ENCODE measurements at places on chromosomes 3 and 15. TPM values are rescaled to one million over a fixed set of nuclear protein-coding genes. Genes with fewer than 3 reads are reported as not detected.

Gene CX3CR1
- not detected for polyA plus RNA-seq

Gene PLA2G4D
- polyA plus RNA-seq, result 0.21 TPM

Gene CYP1A1
- polyA plus RNA-seq, result 8.0 TPM

Gene GPR62
- not detected for polyA plus RNA-seq

Gene CHP1
- polyA plus RNA-seq, result 43.4 TPM

Gene GPR149
- polyA plus RNA-seq, result not detected

Gene RLBP1
- 0.22 TPM for polyA plus RNA-seq

Gene GOLGA8Q
- polyA plus RNA-seq, result 0.09 TPM

Gene CCR9
- not detected for polyA plus RNA-seq

Gene DNAJA4
- polyA plus RNA-seq, result not detected

Gene A4GNT
- polyA plus RNA-seq, result not detected

Gene QTRT2
- polyA plus RNA-seq, result 7.1 TPM

Gene DCP1A
- polyA plus RNA-seq, result 38.1 TPM

Gene SLC9C1
- not detected for polyA plus RNA-seq

Gene OR4M2
- polyA plus RNA-seq, result not detected

Gene ABI3BP
- not detected for polyA plus RNA-seq

Gene TM6SF1
- not detected for polyA plus RNA-seq

Gene IMPG2
- 0.03 TPM for polyA plus RNA-seq

Gene HRH1
- polyA plus RNA-seq, result not detected

Gene AMT
- polyA plus RNA-seq, result 59.0 TPM

Gene ACKR2
- polyA plus RNA-seq, result 2.6 TPM

Gene CHRM5
- polyA plus RNA-seq, result not detected

Gene TRPM1
- polyA plus RNA-seq, result not detected

Gene OSBPL10
- 19.5 TPM for polyA plus RNA-seq

Gene LRRC31
- polyA plus RNA-seq, result not detected

Gene ANKRD34C
- not detected for polyA plus RNA-seq

Gene CYP1A2
- 0.09 TPM for polyA plus RNA-seq

Gene FBXO40
- not detected for polyA plus RNA-seq

Gene EID1
- 2.2 TPM for polyA plus RNA-seq

Gene GP9
- polyA plus RNA-seq, result not detected

Gene SKOR1
- polyA plus RNA-seq, result 0.11 TPM

Gene KATNBL1
- polyA plus RNA-seq, result 19.3 TPM

Gene LARP6
- polyA plus RNA-seq, result 9.7 TPM

Gene CFAP91
- polyA plus RNA-seq, result not detected

Gene AMIGO3
- polyA plus RNA-seq, result 0.21 TPM
